T-cell (primary cell): ENCODE measurements at places on chromosomes 11 and 22.

DNA sequence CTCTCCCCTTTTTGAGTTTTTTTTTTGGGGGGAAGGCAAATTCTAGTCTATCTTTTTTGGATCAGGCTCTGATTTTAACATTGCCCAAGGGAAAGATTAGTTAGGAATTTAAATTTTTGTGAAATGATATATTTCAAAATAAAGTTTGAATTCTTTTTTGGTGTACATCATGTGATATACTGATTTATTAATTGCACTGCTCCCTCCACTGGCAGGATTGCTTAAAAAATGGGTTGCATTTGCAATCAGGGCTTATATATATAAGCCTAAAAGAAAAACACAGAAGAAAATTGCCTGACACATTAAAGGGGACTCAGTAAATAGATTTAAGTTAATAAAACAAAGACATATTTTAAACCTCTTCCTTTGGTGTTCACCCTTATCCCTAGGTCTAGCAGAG is 1.2 kb downstream of the DYNC2H1 start:
- no peak for DNase-seq

DNA sequence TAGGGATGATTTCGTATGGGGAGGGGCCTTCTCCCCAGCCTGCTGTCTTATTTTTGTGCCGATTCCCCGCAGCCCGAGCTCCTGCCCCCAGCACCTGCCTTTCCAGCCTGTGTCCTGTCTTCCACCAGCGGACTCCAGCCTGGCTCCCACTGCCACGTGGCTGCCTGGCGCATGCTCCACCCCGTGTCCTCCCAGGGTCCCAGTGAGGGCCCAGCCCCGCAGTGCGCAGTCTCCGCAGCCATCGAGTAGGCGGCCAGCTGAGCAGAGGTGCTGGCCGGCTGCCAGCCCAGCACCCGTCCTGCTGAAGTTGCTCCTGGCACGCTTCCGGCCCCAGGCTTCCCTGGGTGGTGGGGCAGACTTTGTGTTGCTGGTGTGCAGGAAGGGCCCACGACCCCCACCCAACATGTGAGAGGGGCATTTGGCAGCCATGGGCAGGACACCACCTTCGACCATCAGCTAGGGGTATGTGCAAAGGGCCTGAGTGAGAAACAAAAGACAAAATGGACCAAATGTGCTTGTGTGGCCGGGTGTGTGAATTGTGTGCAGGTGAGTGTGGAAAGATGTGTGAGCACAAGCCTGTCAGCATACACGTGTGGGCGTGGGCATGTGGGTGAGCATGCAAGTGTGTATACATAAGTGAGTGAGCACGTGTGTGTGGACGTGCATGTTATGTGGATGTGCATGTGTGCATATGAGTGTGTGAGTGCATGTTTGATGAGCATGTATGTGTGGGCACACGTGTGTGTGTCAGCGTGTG is 55.9 kb downstream of the RTN4R start:
- DNase-seq = no peak

DNA sequence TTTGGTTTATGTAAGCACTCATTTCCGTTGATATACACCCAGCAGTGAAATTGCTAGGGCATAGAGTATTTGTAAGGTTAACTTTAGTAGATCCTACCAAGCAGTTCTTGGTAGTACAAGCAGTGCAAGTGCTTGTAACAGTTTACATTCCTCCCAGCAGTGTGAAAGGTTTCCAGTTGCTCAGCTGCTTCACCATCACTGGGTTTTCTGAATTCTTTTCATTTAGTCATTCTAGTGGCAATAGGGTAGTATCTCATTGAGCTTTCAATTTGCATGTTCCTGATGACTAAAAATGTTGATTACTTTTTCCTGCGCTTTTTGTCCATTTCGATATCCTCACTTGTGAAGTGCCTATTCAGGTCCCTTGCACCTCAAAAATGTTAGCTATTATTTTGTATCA is 34.3 kb downstream of the ZNF202 start:
- DNase-seq = no peak

GRCh38 chr11:73177380-73177777 is 35.3 kb upstream of the FCHSD2 start:
- DNase-seq = no peak

GRCh38 chr11:74280494-74280893 is 30.9 kb downstream of the P4HA3 start:
- DNase-seq = no peak

GRCh38 chr22:26286091-26286820 is 117.0 kb downstream of the SEZ6L start:
- no peak for DNase-seq

GRCh38 chr22:48264586-48264985 is 1502.1 kb downstream of the TBC1D22A start:
- DNase-seq = no peak

DNA sequence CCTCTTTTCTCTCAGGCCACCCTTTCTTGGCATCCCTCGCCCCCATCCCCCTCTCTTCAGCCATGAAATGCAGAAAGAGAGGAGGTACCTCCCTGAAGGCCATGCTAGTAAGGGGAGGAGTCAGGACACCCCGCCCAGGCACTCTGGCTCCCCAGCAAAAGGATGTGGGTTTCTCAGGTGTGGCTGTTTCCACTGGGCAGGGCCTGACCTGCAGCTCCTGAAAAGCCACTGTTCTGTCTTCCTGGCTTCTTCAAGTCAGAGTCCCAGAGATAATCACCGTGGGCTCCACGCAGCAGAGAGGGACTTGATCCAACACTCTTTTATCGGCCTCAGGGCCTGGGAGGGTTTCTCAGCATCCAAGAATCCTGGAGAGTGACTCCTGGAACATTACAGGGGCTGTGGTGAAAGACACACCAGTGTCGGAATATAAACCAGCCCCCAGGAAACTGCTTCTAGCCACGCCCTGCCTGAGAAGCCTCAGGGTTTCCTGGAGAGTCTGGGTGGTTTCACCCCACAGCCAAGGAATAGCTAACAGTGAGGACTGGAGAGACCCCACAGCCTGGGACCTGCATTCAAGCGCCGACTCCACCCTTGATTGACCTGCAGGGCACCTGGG is 45.7 kb upstream of the TSPAN18 start:
- DNase-seq = peak; percentile 76

- no peak for DNase-seq
Measured at GRCh38 chr11:88704485-88704884, 361.3 kb downstream of the GRM5 start.

DNA sequence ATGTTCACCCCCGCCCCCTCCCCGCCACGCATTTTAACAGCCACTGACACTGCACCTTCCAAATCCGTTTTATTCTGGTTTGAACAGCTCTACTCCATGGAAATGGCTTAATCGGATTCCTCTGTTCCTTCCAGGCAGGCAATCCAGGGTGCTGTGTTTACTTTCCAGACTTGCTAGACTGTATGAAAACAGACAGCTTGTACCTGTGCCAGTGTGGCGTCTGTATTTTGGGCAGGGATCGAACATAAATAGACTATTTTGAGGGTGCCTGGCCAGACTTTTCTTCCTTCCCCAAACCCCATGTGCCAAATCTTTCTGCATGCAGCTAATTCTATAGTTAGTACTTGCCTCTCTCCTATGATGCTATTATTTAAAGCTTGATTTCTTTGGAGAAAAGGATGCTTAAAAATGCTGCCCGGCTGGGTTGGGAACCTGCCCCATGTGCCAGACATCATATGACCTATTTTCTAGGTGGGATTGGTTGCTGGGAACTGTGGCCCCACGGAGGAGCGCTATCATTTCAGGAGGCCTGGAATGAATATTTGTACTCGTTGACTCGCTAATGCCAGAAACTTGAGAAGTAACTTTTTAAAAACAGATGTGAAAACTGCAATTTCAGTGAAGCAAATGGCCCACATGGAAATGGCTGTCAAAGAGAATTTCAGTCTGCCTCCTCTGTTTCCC is 814.8 kb downstream of the BRD1 start:
- DNase-seq = no peak

GRCh38 chr11:126115127-126115495 is 52.4 kb upstream of the CDON start:
- DNase-seq = no peak

DNA sequence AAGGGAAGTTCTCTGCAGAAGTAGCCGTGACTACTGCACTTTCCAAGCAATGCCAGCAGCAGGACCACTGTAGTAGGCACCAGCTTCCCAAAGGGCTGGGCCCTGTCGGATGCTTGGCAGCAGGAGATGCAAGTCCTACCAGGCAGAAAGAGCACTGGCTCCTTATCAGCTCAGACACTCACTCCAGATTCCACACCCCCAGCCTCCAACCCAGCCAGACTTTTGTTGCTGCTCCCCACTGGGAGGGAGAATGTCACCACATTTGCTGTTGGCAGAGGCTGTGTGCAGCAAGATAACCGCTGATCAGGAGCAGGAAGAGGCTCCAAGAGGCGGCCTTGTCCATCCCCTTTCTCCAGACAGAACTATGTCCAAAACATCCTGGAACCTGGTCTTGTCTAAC is 118.7 kb downstream of the C11orf58 start:
- no peak for DNase-seq

DNA sequence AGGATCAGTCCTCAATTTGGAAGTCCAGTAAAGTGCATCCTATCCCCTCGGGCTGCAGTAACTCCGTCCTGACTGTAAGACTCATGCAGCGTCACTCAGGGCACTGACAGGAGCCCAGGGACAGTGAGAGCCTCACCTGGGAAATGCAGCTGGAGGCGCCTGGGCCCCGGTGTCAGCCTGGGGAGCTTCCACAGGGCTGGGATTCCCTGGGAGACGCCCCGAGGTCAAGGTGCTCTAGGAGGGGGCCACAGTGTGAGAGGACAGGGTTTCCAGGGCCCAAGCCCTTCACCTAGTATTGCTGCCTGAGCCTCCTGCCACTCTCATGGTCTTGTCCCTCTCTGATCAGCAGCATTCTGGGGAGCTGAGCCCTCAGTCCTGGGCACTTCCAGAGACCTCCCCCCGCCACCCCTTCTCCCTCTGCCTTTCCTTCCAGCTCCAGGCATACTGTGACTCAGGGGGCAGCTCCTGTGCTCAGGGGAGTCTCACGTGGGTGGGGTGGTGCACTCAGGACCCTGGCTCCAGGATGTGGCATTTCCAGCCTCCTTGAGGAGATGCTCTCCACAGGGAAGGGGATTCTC is 99.1 kb upstream of the IGLL5 start:
- no peak for DNase-seq

DNA sequence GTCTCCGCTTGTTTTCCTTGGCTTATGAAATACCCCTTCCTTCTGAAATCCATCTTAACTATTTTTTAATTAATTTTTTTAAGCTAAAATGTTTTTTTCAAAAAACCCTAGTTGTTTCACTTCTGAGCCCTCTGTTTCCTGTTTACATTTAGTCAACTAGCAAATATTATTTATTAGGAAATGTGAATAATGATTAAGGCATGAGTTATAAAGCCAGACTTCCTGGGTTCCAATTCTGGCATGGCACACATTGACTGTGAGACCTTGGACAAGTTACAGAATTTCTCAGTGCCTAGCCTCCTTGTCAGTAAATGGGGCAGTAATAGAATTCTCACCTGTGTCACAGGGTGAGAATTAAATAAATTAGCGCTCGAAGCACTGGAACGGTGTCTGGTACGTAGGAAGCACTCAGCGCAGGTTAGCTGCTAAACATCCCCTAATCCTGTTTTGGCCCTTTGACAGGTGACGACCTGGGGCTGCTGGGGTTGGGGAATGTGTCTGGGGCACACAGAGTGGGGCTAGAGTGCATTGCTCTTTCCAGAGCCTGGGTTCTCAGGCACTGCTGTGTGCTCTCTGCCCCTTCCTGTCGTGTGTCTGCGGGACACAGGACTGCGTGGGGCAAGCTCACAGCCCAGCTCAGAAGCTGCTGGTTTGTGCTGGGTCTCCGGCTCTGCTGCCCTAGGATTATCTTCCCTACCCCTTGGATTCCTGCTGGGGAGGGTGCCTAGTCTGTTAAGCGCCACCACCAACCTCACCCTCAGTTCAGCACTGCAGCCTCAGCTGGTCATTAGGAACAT is 13.1 kb downstream of the PANX1 start:
- DNase-seq = no peak

GRCh38 chr22:40247976-40248375 is 70.3 kb downstream of the TNRC6B start:
- peak; percentile 65 for DNase-seq

- DNase-seq = no peak
Measured at GRCh38 chr22:32619614-32620426, 145.2 kb downstream of the FBXO7 start.

GRCh38 chr11:72591785-72592502 is 82.3 kb downstream of the PDE2A start:
- DNase-seq = peak; percentile 54

DNA sequence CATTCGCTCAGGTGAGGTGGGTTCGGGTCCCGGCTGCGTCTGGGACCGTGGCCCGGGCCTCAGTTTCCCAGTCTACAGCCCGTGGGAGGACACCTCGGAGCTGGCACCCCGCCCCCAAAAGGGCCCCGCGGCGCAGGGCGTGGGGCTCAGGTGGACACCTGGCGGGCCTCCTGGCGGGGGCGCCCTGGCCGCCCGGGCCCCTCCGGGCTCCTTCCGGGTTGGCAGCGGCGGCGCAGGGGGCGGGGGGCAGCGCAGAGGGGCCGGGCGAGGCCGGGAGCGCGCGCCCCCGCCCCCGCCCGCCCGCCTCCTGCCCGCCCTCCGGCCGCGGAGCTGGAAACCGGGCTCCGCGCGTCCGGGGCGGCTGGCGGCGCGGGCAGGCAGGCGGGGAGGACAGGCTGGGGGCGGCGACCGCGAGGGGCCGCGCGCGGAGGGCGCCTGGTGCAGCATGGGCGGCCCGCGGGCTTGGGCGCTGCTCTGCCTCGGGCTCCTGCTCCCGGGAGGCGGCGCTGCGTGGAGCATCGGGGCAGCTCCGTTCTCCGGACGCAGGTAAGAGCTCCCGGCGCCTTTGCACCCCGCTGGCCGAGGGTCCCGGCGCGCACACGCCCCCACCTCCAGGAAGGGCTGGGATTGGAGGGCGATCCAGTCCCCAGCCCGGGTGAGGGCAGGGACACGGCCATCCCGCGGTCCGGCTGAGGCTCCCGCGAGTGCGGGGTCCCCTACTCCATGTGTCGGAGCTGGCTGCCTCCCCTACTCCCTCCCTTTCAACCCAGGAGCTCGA is at the start of gene EMID1:
Gene EMID1, plus strand, starts transcription at position 303 of the 778 bp plus-strand sequence. Its CDS starts 143 bp downstream, at position 446.
- DNase-seq = no peak

GRCh38 chr22:31400023-31400397 is 606 bp downstream of the DRG1 start:
- DNase-seq = no peak

GRCh38 chr11:31699066-31699465 is 112.1 kb downstream of the PAX6 start:
- DNase-seq = no peak
